ENCODE measurements at places on chromosomes 11 and 22.

GRCh38 chr11:27477243-27477642, 4.7 kb upstream of the LGR4 start:
- no peak for DNase-seq
- no peaks in the 10 kb centered on the region for H3K27me3 ChIP-seq
- H3K4me3 ChIP-seq: no peak overlapping the region
- no peak overlapping the region for H3K27ac ChIP-seq

DNA sequence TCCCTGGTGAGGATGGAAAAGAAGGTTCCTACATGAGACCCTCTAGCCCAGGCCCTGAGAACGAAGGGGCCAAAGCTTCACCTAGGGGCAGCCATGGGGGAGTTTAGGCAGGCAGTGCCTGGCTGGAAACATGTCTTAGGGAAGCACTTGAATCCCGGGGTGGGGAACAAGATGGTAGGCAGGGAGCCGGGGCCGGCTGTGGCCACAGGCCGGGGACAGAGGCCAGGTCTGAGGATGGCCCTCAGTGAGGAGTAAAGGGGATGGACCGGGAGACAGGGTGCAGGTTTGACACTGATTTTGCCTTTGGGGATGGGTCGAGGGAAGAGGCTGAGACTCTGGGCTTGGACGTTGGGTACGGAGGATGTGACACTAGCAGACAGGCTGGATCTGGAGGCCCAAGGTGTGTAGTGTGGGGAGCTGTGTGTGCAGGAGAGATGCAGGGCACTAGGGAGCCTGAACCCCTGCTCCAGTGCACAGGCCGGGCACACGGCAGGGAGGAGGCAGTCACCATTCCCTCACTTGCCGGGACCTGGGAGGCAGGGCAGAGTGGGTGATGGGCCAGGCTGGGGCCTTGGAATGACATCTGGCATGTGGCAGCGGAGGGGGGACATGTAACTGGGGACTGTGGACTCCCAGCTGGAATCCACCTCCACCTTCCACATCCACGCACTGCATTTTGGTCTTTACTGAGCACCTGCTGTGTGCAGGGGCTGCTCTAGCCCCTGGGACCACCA, 6.1 kb downstream of the RTN4R start:
- no peaks in the 10 kb centered on the region for H3K36me3 ChIP-seq
- no peak overlapping the region for H3K27ac ChIP-seq
- no peaks in the 10 kb centered on the region for H3K4me1 ChIP-seq
- H3K4me3 ChIP-seq: no peak overlapping the region

- H3K4me3 ChIP-seq: no peak overlapping the region
- no peak overlapping the region for H3K27ac ChIP-seq
- peaks cover 7% of the 10 kb centered on the region for H3K36me3 ChIP-seq
Measured at GRCh38 chr11:73554671-73555320, 43.1 kb downstream of the FAM168A start.

- H3K27ac ChIP-seq: no peak overlapping the region
- no peak for DNase-seq
- H3K4me3 ChIP-seq: no peak overlapping the region
- no peaks in the 10 kb centered on the region for H3K4me1 ChIP-seq
- H3K27me3 ChIP-seq: no peaks in the 10 kb centered on the region
- no peaks in the 10 kb centered on the region for H3K36me3 ChIP-seq
Measured at GRCh38 chr11:88051396-88051795, 123.8 kb downstream of the RAB38 start.

- no peak overlapping the region for H3K4me3 ChIP-seq
- H3K27me3 ChIP-seq: peaks cover 29% of the 10 kb centered on the region
- no peak overlapping the region for H3K27ac ChIP-seq
- no peaks in the 10 kb centered on the region for H3K4me1 ChIP-seq
- no peak for DNase-seq
- H3K36me3 ChIP-seq: no peaks in the 10 kb centered on the region
Measured at GRCh38 chr22:35638410-35638809, 9.8 kb upstream of the APOL6 start.

All from naive B cell (primary cell).